ENCODE measurements at places on chromosomes 5 and 9.

- no peak for DNase-seq
Measured at GRCh38 chr9:13002740-13003139, 227.9 kb downstream of the LURAP1L start.

DNA sequence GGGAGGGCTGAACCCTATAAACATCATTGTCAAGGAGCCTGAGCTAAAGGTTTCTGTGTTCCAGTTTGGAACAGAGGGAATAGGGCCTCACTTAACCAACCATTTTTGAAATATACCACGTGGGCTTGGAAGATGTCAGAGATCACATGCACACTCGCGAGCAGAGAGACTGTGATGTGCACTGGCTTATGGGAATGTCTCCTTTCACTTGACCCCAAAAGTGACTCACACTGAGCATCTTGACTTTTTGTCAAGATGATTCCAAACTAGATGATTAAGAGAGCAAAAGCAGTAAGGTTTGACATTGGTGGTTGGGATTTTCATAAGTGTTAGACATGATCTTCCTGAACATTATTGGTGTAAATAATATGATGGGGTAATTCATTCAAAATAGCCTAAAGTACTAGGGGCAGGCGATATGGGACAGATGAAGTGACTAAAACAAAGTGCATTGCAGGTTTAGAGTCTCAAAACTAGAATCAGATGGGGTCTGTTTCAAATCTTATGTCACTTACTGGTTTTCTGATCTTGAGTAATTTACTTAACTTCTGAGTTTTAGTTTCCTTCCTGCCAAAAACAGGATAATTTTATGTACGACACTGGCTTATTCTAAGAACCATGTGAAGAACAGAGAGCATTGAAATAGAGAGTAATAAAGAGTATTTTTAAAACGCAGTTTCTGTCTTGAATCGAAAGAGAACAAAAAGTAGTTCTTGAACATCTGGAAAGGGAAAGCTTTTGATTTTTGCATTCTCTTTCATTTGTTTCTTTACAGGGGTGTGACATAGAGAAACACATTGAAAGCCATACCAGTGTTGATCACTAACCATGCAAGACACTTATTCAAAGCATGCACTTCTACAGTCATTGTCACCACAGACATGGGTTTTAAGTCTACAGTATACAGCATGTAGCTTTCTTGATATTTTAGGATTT is 383.0 kb downstream of the DIRAS2 start:
- DNase-seq: no peak

- no peak for DNase-seq
Measured at GRCh38 chr5:82119889-82120288, 148.1 kb downstream of the ATG10 start.

GRCh38 chr5:94499806-94500205 is 118.6 kb downstream of the KIAA0825 start:
- no peak for DNase-seq

DNA sequence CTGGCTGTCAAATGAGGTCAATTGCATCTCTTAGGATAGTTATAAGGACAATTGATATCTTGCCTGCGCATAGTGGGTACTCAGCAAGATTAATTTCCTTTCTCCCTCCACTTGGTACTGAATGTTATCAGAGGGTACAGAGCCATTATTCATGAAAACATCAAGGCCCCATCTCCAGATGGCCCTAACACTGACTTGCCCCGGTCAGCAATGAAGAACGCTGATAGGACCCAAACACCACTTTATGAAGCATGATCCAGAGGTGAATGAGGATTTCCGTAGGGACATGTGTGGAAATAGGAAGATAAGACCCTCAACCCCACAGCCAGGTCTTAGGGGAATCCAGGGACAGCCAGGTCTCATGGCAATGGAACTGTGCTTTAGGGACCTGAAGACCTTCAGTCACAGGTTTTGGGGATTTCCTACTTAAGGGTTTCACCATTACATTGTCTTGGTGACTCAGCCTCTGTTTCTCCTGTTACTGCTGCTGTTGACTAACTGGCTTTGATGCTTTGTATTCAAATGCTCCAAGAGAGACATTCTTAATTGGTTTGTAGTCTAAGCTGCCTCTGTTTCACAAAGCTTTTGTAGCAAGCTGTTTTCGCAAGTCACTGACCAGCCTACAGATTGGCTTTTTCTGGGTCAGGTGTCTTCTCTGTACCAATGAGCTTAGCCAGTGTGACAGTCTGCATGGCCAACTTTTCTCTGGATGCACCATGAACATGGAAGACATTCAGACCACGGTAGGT is 35.3 kb upstream of the IQGAP2 start:
- DNase-seq: no peak

GRCh38 chr9:114507726-114508125 is 2.5 kb upstream of the WHRN start:
- no peak for DNase-seq

GRCh38 chr5:78747705-78748359 is 99.3 kb upstream of the LHFPL2 start:
- no peak for DNase-seq

- DNase-seq: no peak
Measured at GRCh38 chr5:114734238-114734637, 372.4 kb downstream of the KCNN2 start.

- no peak for DNase-seq
Measured at GRCh38 chr5:147539053-147539452, 29.2 kb upstream of the DPYSL3 start.

GRCh38 chr5:149675610-149676201 is 54.4 kb upstream of the PPARGC1B start:
- DNase-seq: no peak

DNA sequence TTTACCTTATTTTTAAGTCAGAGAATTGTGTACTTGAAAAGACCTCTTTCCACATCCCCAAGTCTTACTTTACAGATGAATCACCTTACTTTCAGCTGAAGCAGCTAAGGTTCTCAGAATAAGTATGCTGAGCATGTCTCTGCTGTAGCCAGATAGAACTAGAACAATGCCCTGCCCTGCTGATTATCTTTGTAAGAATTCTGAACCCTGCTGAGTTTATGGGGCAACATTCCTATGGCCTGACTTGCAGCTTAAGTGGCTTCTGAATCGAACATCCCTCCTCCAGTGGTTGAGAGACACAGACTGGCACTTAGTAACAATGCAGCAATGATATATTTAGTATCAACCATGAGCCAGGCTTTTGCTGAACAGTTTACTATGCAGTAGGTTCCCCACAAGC is 592.0 kb upstream of the WWC1 start:
- peak; percentile 84 for DNase-seq

DNA sequence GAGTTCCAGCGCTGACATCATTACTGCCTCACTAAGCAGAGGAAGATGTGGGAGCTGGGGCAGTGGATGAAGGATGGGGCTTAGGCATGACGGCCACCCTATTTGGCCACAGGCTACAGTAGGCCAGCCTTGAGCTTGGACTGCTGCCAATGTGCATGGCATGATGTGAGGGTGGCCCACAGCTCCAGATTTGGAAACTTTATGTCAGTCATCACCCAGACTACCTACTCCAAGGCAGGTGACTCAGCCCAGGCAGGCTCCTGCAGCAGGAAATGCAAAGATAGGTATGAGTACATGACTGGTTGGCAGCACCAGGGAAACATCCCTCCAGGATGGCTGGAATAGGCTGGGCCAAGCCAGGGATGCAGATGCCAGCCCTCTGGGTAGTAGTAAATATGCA is 303.6 kb downstream of the SPOCK1 start:
- no peak for DNase-seq

GRCh38 chr5:124678468-124678867 is 68.0 kb downstream of the ZNF608 start:
- no peak for DNase-seq

GRCh38 chr9:135973277-135974219 is 12.4 kb upstream of the UBAC1 start:
- no peak for DNase-seq

DNA sequence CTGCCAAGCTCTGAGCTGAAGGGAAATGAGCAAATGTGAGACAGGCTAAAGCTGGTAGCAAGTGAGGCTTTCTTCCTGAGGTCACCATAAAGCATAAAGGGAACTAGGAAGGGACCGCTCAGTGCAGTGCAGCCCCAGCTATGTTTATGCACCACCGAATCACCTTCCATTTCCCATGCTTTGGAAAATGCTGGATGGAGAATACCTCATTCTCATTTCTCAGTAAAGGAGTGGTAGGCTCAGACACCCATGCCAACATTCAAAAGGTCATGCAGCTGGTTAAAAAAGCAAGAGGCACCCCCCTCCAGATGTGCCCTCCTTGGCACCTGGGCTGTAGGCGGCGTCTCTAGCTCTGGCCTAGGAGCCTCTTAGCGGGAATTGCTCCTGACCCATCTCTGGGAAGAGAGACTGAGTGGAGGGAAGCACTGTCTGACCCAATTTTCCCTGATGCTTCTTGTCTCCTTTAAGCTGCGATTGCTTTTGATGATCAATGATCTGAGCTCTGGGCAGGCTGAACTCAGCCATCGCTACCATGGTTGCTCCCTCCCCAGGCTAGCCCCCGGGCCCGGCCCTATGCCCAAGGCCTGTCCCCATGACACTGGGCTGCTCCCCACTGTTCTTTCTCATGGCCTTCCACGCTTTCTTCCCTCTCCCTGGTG is 58.7 kb downstream of the ZNF354C start:
- no peak for DNase-seq

- no peak for DNase-seq
Measured at GRCh38 chr9:100317706-100318105, 35.0 kb downstream of the TEX10 start.

- no peak for DNase-seq
Measured at GRCh38 chr9:105932276-105932675, 237.9 kb downstream of the TMEM38B start.

DNA sequence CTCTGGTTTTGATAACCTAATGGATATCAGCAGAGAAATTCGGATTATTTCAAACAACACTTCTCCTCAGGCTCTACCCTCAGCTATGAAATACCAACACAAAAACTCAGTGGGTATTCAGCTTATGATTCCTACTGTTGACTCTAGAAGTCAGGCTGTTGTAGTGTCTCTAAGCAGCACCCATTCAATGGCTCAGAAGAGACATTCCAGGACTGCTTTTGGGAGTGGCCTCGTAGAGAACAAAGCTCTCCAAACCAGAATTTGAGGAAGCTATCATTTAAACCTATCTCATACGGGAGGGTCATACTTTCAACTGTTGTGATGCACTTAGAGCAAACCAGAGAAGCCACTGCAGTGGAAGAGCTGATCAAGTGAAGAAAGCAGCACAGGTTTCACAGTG is 34.1 kb downstream of the ETF1 start:
- DNase-seq: no peak

DNA sequence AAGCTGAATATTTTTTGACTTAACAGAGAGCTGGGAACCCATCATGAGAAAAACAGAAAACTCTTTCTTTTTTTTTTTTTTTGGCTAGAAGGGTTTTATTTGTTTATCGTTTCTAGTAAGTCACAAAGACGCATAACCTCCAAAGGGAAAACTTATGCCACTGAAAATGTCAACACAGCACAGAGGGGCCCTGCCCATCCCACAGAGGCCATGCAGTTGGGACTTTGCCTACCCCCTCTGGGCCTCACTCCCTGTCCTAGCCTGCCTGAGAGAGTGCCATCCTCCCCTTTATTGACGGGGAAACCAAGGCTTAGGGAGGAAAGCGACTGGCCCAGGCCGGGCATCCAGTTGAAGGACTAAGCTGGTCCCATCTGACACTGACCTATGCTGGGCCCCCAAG is 74.7 kb downstream of the VAV2 start:
- no peak for DNase-seq

DNA sequence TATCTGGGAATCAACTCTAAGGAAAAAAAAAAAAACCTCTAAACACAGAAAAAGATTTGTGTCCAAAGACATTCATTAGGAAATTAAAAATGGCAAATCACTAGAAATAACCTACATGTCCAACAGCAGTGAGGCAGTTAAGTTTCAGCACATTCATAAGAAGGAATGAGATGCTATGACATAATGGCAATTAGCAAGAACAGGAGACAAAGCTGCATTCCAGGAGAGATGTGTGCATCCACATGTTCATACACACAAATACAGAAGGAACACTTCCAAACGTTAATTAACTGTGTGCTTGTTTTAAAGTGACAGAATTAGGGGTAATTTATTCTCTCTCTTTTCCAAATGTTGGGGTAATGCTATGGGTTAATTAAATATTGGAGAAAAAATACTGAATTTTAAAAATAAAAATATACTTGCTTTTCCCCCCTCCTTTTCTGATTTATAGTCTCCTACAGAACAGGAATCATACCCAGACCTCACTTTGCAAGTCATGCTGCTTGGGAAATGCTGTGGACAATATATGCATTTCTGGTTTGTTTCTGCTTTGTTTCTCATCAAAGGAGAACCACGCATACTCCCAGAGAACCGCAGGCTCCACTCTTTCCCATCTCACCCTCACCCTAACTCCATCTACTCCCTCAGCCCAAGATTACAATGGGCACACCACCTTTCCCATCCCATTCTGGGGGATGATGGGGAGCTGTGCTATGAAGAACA is 114.1 kb downstream of the CDK5RAP2 start:
- DNase-seq: no peak

Measured in iPS DF 6.9 (cell line).